HS-5 (cell line): ENCODE measurements at places on chromosomes 4 and X.

DNA sequence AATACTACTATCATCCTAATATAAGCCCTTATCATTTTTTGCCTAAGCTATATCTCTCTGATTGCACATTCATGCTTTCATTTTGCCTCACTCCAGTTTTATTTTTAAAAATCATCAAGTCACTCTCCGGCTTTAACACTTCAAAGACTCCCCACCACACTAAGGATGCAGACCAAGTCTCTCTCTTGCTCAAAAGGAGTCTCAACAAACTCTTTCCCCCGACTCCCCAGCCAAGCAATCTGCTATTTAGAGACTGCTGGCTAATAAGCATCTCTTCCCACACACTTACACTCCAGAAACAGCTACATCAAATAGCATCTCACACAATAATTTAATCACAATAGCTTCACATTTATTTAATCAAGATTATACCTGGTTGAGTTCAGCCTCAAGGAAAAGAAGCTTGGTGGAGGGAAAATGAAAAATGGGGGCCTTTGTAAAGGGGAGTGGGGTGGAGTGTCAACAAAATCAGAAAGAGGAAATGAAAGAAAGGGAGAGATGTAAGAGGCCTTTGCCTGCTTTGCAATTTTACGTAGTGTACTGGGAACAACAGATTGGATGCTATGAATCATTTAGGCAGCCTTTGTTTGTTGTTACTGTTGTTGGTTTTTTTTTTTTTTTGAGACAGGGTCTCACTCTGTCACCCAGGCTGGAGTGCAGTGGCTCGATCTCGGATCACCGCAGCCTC, 104.1 kb upstream of the MCF2 start:
- DNase-seq: no peak

DNA sequence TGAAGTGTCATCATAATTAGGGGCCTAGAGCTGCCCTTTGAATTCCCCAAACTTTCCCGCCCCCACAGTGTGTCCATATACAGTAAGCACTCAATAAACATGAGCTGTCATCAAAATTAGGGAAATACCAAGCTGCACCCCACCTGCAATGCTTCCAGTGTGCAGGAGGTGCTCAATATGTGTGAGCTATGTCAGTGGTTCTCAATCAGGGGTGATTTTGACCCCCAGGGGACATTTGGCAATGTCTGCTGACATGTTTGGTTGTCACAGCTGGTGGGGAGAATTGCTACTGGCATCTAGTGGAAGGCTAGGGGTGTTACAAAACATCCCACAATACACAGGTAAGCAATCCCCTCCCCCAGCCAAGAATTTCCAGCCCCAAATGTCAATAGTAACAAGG, 748 bp downstream of the CFP start:
- no peak for DNase-seq

DNA sequence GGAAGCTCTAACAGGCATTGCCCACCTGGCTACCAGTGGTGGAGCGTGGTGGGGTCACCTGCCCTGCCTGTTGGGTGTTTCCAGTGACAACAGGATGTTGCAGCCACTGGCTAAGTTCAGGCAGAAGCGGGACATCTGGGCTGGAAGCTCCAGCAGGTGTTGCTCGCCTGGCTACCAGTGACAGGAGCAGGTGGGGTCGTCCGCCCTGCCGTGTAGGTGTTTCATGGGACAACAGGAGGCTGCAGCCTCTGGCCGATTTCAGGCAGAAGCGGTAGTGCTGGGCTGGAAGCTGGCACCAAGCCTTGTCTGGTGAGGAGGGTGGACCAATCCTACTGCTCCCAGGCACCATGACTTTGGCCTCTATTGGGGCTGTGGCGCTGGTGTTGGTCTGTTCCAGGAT, 39.4 kb downstream of the RIPPLY1 start:
- DNase-seq: no peak

- no peak for DNase-seq
Observed at GRCh38 chrX:135543924-135544323, 23.5 kb downstream of the INTS6L start.

DNA sequence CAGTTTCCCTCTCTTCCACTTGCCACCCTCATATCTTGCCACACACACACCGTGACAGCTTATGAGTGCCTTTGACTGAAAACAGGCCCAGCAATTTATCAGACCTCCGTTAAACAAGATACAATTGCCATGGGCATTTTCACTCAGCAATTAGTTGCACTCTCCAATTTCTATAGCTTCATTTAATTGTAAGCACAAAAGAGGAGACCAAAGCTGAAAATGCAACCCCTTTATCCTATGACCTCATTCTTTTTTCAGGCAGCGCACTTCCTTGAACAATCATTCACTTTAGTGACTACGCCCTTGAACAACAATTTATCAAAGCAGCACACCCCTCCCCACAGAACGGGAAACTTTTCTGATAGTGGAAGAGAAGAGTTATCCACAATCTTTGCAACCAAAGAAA, 4.1 kb downstream of the POF1B start:
- DNase-seq: no peak

- DNase-seq: no peak
Observed at GRCh38 chr4:144504883-144505282, 141.1 kb upstream of the HHIP start.

GRCh38 chr4:8398347-8398746, 42.2 kb downstream of the ACOX3 start:
- DNase-seq: no peak

DNA sequence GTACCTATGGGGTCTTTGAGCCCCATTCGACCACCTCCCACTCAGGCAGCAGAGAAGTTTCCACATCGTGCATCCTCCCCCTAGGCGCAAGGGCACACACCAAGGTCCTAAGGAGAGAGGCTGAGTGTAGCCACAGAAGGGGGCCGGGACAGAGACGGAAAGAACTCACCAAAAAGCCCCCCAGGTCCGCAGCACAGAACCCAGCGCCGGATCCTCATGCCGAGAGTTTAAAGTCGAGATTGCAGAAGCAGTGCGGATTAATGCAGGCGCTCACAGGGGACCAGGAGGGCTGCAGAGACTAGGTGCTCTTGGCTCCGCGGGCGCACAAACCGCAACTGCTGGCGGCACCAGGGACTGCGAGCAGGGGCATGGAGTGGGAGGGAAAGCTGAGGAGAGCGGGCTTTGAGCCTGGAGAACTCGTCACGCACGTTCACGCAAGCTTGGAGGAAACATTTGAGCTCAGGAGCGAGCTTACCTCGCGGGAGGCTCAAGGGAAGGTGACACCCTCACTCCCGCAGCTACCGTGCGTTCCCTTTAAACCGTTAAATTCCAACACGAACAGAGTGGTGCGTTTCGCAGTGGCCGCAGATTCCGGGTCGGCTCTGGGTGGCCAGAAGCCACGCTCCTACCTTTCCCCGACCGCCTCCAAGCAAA, 8.5 kb downstream of the NKX3-2 start:
- no peak for DNase-seq

DNA sequence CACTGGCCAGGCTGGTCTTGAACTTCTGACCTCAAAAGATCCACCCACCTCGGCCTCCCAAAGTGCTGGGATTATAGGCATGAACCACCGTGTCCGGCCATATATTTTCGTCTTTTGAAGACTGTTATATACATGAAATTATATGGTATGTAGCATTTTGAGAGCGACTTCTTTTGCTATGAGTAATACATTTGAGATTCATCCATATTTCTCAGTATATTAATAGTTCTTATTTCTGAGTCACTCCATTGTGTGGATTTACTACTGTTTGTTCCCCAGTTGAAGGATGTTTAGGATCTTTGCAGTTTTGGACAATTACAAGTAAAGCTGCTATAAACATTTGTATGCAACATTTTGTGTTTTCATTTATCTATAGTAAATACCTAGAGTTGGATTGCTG, 34.9 kb downstream of the GNL3L start:
- peak; percentile 5 for DNase-seq

- DNase-seq: no peak
Observed at GRCh38 chrX:53558646-53559045, 124.5 kb upstream of the HSD17B10 start.

- no peak for DNase-seq
Observed at GRCh38 chrX:129641941-129642340, 12.8 kb downstream of the APLN start.

- DNase-seq: no peak
Observed at GRCh38 chr4:123956204-123956603, 559.6 kb downstream of the SPRY1 start.

GRCh38 chrX:9557521-9557920, 92.7 kb downstream of the TBL1X start:
- no peak for DNase-seq

DNA sequence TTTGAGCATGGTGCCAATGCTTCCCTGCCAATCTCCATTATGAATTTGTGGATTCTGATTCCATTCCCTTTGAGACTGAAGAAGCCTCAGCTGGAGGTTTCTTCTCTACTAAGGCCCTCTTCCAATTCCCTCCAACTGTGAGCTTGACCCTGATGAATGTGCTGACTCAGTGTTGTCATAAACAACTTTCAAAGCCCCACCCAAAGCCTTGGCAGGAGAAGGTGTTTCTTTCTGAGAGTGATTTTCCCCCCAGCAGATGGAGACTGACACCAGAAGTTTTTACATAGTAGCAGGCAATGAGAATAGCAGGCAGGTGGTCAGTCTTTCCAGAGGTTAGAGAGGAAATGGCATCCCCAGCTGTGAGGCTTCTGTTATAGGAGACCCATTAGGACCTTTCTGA, 53.1 kb downstream of the OCRL start:
- no peak for DNase-seq

DNA sequence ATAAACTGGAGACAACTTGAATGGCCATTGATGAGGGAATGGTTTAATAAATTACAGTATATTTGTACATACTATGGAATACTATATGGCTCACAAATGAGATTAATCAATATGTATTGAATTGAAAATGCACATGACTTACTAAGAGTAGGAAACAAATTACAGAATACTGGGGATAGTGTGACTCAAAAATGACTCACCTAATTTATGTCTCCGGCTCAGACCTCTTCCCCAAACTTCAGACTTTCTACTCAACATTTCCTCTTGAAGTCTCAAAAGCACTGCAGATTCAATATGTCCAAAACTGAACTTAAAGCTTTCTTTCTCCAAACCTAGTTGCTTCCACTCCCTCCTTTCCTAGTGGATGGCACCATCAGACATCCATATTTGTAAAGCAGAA, 28.8 kb upstream of the GRIA3 start:
- no peak for DNase-seq

DNA sequence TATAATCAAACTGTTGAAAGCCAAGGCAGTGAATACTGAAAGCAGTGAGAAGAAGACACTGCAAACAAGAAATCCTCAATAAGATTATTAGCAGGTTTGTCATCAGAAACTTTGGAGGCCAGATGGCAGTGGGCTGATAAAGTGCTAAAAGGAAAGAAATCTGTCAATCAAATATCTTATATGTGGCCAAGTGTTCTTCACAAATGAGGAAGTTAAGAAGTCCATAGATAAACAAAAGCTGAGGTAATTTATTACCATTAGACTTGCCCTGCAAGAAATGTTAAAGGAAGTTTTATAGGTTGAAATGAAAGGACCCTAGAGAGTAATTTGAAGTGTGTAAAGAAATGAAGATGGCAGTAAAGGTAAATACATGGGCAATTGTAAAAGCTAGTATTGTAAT, 586.6 kb downstream of the RAPGEF2 start:
- DNase-seq: no peak

DNA sequence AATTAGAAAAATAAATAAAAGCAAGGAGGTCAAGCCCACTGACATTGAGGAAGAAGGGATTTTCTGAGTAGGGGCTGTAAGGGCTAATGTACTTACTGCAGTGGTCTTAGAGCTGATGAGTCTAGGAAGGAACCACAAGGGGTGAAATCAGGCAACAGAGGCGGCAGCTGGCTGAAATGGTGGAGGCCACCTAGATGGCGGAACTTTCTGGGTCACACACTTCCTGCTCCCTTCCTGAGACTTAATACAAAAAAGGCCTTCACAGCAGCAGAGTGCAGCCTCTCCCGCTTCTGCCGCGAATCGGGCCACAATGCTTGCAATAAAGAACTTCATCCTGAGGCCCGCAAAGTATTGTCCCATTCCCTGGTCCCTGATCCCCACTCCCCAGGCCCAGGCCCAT, 15.4 kb downstream of the SNX12 start:
- no peak for DNase-seq

- no peak for DNase-seq
Observed at GRCh38 chr4:176268963-176269362, at the start of gene ASB5. ASB5 (minus strand) TSS chr4:176269222; CDS start chr4:176269108, 114 bp downstream.

DNA sequence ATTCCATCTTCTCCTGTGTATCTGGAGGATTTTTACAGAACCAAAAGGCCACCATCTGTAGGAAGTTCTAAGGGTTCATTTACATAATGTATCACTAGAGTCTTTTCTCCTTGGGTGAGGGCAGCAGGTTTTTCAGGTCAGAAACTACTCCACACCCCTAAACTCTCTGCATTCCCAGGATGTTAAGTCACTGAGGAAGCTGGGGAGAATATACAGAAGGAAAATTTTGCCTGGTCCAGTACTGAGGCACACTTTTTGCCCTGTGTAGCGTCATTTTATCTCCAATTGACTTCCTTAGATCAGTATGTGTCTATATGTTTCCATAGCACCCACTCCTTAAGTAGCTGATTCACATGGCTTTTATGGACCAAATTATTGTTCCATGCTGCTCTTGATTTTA, 17.0 kb downstream of the XKRX start:
- no peak for DNase-seq

- no peak for DNase-seq
Observed at GRCh38 chr4:150357829-150358228, 224.1 kb upstream of the MAB21L2 start.

DNA sequence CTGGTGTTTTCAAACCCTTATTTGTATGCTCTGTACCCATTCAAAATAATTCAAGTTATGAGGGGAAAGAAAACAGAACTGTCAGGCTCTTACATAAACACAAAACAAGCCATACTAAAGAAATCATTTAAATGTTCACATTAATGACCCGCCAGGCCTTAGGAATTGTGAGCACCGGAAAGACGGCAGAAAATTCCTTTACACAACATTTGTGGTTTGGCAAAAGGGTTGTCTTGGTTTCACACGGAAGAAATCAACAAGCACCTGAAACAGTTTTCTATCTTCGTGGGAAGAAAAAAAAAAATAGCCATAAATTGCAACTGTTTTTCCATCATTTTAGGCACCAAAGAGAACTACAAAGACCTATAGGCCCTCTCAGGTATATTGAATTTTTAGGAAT, 188.5 kb upstream of the FTHL17 start:
- no peak for DNase-seq

- no peak for DNase-seq
Observed at GRCh38 chr4:53441564-53441963, 64.1 kb downstream of the FIP1L1 start.

- peak; percentile 36 for DNase-seq
Observed at GRCh38 chr4:92387459-92388069, 83.8 kb downstream of the GRID2 start.

GRCh38 chrX:47815901-47816845, 20.5 kb upstream of the ZNF81 start:
- no peak for DNase-seq

DNA sequence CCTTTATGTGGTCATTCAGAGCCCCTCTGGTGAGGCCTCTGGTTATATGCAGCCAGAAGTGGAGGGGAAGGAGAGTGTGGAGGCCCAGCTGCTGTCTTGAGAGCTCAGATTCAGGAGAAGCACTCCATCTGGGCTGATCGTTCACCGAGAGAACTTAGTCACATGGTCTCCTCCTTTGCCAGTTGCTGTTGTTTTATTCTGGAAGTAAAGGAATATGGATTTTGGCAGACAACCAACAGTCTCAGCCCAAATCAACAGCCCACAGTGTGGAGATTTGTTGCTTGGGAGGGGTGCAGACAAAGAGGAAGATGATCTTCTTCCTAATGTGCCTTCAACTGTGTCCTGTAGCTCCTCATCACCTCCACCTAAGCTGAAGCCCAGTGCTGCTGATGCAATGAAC, 355.4 kb downstream of the ANK2 start:
- DNase-seq: no peak
